ENCODE measurements at places on chromosomes 11 and 22.

DNA sequence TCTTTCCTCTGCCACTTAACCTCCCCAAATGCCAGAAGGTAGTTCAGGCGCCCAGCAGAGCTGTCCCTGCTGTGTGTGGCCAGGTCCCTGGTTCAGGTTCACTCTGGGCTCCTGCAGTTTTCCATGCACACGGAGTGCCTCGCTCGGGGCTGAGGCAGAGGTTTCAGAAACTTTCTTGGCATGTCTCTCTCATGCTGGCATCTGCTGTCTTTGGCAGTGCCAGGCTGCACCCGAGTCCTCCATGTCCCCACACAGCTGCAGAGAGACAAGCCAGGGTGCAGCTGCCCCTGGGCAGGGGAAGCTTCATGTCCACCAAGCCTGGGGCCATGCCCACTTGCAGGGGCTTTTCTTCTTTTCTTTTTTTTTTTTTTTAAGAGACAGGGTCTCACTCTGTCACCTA, 7.0 kb upstream of the NEFH start:
- DNase-seq, result no peak

GRCh38 chr11:70338594-70338993, 59.7 kb upstream of the CTTN start:
- no peak for DNase-seq

- no peak for DNase-seq
Observed at GRCh38 chr11:27409742-27410141, 46.7 kb upstream of the CCDC34 start.

DNA sequence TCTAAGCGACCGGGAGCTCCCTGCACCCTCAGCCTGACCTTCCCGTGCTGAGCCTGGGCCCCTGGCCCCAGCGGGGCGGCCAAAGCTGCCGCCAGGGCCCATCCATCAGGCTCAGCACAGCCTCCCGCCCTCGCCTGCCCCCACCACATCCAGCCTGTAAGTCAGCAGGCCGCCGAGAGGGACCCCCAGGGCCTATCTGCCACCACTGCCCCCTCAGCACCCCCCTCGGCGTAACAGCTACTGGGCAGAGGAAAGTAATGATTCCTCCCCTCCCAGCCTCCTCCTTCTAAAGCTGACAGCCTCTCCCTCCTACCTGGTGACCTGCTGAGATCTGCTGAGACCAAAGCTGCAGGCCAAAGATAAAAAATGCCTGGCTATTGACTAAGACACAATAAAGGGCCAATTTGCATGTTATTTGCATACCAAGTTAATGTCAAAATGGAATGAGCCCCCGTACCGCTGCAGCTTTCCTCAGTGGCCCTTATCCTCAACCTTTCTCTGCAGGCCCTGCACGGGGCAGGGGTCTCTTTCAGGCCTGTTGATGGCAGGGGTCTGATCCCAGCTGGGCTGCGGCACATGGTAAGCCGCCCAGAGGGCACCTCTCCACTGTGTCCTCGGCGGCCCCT, 51.6 kb downstream of the RPUSD4 start:
- no peak for DNase-seq

- no peak for DNase-seq
Observed at GRCh38 chr11:121741351-121741760, 288.6 kb upstream of the SORL1-AS1 start.

DNA sequence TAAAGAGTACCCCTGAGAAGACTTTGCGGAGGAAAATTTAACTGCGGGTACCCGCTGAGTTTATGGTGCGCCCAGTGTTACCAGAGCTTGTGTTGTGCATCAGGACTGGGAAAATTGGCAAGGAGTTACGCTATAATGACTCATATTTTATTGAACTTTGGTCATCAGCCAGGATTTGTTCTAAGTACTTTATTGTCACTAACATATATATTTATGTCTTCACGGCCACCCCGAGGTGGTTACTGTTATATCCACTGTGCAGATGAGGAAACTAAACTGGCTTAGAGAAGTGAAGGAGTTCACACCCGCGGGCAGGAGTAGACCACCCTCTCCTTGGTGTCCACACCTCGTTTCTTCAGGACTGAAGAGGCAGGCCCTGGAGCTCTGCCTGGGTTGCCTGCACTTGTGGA, 667 bp downstream of the ACCS start:
- no peak for DNase-seq

Data from CD4-positive, alpha-beta T cell treated with Interleukin-6 at 100 ng/mL for 8 hours (primary cell).